ENCODE measurements at places on chromosomes 11 and 22.
A peak's percentile ranks its signal among the peaks of the same experiment; 100 is the strongest.

DNA sequence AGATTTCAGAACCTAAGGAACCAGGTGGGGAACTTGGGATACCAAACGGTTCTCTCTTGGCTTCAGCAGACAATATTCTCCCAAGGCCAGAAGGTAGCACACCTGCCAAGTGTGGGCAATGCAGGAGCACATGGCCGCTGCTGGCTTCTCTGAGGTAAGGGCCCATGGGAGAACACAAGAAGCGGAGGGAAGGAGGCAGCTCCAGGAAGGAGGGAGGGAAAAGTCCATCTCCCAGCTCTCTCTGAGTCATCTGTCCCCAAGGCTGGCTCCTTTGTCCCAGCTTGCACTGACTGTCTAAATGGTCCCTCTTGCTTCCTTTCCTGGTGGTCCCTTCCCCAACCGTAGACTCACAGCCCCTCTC is 557.9 kb upstream of the CADM1 start:
- DNase-seq = no peak

DNA sequence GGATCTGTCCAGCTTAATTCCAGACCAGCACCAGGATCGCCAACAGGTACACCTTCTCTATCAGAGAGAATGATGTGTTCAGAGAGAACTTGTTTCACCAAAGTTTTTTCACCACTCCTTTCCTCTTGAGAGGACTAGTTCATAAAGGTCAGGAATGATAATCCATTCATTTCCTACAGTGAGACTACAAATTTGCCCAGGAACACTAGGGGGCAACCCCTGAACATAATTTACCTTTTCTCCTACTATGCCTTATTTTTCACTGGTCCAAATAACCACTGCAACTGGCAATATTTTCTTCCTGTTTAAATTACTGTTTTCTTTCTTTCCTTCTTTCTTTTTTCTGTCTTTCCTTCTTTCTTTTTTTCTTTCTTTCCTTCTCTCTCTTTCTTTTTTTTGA is 22.5 kb downstream of the CAVIN3 start:
- no peak for DNase-seq

GRCh38 chr11:74012074-74012809 is 3.4 kb upstream of the UCP3 start:
- no peak for DNase-seq

- no peak for DNase-seq
Observed at GRCh38 chr11:15555161-15555560, 440.4 kb downstream of the INSC start.

- no peak for DNase-seq
Observed at GRCh38 chr22:24893341-24894070, 53.0 kb downstream of the LHFPL7 start.

DNA sequence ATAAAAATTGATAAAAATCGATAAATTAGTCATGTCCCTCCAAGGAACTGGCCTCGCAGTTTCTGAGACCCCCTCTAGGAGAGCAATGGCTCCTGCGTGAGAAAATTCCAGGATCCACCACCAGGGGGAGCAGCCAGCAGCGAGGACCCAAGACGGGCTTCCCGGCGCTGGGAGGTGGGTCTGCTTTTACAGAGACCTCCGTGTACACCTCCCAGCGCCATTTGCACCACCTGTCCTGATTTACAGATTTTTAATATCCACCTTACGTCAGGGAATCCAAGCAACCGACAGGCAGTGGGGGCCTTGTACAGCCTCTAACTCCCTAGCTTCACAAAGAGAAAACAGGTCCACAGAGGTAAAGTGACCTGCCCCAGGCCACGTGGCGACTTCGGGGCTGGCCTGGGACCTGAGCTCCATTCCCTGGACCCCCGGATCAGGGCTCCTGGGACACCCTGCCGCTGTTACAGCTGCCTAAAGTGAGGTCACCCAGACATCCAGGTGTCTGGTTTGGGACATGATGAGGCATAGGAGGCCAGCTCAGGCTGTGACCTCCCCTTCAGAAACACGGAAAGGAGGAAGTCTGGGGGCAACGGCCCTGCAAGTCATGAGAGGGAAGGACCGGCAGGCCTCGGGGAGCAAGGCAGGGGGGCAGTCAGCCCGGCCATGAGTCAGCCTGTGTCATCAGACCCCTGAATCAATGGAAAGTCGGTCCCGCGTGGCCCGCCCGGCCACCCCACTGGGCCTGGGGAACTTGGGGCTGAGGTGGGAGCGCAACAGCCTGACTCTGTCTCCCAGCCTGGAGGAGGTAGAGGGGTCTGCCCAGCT is 3.5 kb downstream of the OSM start:
- peak; percentile 80 for DNase-seq

GRCh38 chr22:37218771-37219411 is 6.6 kb upstream of the SSTR3 start:
- peak; percentile 82 for DNase-seq

GRCh38 chr11:61418136-61418535 is 11.6 kb downstream of the CPSF7 start:
- DNase-seq = no peak

DNA sequence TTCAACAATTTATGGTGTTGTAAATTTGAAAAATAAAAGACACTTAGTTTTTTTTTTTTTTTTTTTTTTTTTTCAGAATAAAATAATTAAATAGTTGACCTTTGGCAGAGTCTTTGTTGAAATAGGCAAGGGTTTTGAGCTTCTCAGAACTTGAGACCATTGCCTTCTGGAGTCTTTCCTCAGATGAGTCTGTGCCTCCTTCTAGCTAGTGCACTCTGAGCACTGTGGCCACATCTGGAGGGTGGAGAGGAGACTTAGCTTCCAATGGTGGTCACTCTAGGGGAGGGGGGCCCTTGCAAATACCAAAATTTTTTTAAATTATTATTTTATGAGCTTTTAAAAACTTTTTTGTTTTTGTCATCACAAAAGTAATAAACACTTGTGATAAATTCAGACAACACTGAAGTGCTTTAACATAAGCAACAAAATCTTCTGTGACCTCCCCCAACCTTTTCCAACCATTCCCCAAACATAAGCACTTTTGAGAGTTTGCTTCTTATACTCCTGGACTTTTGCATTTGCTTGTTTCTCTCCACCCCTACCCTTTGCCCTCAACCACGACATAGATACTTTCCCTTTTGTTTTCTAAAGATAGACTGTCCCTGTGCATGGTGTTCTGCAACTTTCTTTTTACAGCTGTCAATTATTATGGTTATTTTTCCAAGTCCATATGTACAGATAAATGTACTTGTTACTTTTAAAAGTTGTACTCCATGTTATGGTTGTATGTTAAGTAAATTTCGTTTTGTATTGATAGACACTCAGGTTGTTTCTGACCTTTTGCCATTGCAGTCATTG is 41.1 kb downstream of the BMAL1 start:
- peak; percentile 13 for DNase-seq

DNA sequence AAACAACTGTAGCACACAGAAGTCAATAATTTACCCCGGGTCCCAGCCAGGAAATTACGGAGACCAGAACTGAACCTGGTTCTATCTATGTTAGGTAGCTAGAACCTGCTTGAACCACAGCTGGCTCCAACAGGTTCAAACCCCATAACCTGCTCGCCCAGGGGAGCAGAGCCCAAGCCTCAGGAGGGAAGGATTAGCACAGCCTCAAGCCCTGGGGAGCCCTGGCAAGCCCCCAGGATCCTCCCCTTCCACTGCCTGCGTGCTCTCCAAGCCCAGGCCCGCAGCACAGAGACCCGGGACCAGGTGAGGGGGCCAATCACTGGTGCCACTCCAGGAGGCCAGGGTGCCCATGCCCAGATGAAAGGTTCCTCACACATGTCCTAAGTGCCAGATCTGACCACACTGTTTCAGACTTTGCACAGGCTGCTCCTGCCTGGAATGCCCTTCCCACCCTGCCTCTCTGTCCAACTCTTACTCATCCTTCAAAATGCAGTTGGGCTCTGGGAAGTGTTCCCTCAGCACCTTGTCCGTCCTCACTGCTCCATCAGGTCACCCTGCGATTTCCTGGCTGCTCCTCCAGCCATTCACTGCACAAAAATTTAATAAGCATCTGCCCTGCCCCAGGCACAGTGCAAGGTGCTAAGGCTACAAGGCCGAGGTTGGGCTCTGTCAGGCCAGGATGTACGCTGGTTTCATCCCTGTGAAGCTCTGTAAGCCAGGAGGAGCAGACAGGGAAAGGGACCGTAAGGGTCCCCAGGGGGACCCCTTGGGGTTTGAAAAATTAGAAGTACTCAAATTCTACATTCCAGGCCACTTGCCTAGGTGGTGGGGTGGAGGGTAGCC is 32.2 kb downstream of the ARRB1 start:
- DNase-seq = no peak

DNA sequence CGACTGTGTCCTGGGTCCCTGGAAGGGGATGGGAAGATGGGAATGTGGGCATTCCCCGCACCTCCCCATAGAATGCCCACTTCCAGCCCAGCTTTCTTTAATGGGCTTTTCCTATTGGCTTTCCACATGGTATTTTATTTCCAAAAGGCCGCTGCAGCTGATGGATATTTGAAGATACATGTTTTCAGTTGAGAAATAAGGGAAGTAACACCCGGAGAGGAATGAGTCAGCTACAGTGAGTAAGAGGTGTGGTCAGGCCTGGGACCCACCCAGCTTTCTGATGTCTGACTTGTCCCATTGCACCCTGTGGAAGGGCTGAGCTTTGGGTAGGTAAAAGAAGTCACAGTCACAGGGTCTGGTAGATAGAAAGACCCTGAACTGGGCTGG is 476.9 kb downstream of the MIAT start:
- no peak for DNase-seq

- no peak for DNase-seq
Observed at GRCh38 chr11:15144347-15144746, 29.6 kb downstream of the INSC start.

DNA sequence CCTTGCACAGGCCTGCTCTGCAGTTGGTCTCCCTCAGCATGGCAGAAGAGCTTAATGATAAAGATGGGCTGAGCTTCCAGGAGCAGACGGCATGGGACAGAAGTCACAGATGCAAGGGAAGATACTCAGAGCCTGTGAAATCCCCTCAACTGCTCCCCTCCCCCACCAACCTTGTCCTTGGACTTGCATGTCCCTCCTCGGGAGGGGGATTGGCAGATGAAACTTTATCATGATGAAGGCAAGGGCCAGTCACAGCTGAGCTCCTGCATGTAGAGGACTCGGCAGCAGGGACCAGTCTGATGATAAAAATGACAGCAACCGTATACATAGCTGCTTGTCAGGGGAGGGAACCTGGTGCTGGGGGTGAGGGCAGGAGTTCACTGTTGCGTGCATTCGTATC is 6.8 kb upstream of the SLC22A8 start:
- DNase-seq = no peak

- DNase-seq = no peak
Observed at GRCh38 chr22:32583074-32583682, 108.6 kb downstream of the FBXO7 start.

GRCh38 chr11:119921571-119921970 is 192.6 kb upstream of the NECTIN1 start:
- DNase-seq = no peak

DNA sequence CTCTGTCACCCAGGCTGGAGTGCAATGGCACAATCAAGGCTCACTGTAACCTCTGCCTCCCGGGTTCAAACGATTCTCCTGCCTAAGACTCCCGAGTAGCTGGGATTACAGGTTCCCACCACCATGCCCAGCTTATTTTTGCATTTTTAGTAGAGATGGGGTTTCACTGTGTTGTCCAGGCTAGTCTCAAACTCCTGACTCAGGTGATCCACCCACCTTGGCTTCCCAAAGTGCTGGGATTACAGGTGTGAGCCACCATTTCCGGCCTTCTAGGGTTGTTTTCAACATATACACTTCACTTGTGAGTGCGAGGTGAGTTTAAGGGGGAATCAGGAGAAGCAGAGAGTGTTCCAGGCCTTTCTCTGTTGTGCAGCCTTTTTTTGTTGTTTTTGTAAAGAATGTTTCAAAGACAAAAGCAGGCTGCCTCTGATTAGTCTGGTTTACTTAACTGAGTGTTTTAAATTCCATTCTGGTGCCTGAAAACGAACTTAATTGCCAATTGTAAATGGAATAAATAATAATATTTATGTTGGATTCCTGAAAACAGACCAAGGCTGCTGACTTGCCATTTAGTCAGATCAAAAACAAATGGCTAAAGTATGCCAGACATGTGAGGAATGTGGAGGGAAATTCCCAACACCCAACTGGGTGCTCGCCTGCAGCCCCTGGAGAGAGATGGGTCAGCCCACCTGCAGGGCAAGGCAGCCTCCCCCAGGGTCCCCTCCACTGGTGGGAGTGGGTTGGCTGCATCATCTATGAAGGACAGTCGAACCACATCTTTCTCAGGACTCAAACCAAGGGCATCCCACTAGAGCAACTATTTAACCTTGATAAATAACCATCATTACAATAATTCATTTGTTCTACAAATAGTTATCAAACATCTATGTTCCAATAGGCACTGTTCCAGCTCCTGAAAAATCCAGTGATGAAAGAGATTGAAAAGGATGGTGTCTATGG is 4.6 kb upstream of the RANGAP1 start:
- DNase-seq = no peak

- no peak for DNase-seq
Observed at GRCh38 chr22:44336962-44337677, 24.4 kb upstream of the SHISAL1 start.

- no peak for DNase-seq
Observed at GRCh38 chr22:41952713-41953112, 763 bp downstream of the SMIM45 start.

- DNase-seq = no peak
Observed at GRCh38 chr11:2590965-2591754, 108.6 kb downstream of the KCNQ1OT1 start.

GRCh38 chr11:76355172-76355571 is 25.8 kb downstream of the THAP12 start:
- DNase-seq = no peak

- no peak for DNase-seq
Observed at GRCh38 chr22:48072777-48073176, 1310.3 kb downstream of the TBC1D22A start.

GRCh38 chr11:11969380-11970215 is 38.8 kb downstream of the DKK3 start:
- DNase-seq = no peak

GRCh38 chr11:69915151-69915500 is 95.9 kb upstream of the FGF3 start:
- no peak for DNase-seq
